ENCODE measurements at places on chromosomes 2 and 18.
A peak's percentile ranks its signal among the peaks of the same experiment; 100 is the strongest.

DNA sequence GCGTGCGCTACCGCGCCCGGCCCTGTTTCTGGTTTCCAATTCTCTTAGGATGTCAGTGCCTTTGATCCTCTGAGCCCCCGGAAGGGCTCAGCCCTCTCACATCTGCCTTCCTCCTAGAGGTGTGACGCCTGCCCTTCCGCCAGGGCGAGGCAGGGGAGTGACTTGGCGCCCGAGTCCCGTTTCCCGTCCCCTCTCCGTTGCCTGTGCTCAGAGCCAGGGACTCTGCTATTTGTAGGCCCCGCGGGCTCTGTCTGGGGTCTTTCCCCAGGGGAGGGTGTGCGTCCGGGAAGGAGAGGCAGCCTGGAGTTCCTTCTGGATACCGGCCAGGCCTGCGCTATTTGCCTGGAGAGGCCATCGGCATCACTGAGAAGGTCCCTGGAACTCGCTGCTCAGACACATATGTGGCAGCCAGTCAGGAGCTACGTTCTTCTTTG is 103.7 kb upstream of the TAF1B start:
- DNase-seq: no peak

DNA sequence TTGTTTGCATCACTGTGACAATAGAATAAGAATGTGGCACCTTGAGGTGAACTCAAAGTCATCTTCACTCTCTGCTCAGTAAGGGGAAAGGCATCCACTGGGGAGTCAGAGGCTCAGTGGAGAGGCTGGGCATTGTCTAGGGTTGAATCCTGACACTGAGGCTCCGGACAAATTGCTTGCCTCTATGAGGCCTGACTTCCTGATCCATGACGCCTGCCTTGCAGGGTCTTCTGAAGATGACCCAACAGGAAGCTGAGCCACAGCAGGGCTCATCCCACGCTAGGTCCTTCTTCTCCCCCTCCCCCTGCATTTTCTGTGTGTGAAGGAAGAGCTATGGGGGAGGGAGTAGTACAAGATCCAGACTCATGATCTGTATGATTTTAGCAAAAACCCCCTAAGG is 265.1 kb downstream of the SH3BP4 start:
- DNase-seq: no peak

DNA sequence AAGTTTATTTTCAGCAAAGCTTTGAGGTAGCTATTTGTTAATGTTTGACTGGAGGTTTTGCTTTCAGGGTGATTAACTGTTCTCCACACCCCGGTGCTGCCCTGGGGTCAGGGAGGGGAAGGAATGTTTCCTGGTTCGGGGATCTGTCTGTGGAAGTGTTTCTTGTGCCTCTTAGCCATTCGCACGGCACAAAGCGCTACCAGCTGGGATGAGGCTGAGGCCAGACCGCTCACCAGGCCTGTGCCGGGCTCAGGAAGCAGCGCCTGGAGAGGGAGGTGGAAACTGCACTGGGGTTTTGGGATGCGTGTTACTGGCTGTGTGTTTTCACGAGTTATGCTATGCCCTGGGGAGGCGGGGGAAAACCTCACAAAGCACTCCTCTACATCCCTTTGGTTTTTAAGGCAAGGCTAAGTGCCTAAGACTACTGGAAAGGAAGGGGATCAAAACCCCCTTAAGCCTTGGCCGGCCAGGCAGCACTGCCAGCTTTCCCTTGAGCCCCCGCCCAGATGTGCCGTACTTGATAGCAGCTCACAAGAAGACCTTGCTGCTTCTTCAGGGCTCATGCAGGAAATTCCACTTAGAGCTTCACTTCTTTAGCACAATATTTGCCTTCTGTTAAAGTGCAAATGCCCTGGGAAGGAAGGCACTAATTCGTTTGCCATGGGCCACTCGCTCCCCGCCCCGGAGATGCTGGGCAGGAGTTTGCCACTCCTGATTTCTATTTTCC is 65.7 kb upstream of the CNGA3 start:
- DNase-seq: peak; percentile 8

GRCh38 chr2:197782126-197782525 is 3.0 kb downstream of the BOLL start:
- DNase-seq: no peak

DNA sequence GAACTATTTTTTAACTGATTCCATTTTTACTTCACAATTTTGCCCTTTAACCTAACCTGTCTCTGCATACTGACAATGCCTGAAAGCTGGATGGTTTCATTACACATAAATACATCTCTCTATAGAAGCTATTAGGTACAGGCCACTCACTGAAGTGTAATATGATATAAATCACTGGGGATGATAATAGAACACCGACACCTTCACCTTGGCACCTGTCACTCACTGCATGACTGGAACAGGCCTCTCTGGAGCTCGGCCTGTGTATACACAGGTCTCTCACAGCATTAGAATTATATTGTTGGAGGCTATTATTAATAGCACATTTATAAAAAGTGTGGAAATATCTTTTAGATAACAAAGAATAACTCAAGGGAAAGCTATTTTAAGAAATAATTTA is 138.2 kb downstream of the TMEM131 start:
- no peak for DNase-seq

DNA sequence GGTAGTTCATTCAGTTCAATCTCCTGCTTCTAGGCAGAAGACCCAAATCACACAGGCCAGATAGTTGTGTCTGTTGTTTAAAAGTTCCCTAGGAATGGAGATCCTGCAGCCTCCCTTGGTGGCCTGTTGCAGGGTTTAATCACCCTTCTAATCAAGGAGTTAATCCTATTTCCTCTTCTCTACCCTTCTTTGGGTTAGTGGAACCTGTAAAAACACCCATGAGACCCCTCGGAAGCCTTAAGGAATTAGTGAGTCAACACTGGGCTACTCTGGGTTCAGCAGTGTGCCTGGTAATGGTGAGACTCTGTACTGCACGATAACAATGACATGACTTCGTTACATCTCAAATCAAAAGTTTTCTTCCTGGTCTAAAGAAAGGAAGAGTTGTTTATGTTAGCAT is 217.6 kb upstream of the NRP2 start:
- DNase-seq: no peak

DNA sequence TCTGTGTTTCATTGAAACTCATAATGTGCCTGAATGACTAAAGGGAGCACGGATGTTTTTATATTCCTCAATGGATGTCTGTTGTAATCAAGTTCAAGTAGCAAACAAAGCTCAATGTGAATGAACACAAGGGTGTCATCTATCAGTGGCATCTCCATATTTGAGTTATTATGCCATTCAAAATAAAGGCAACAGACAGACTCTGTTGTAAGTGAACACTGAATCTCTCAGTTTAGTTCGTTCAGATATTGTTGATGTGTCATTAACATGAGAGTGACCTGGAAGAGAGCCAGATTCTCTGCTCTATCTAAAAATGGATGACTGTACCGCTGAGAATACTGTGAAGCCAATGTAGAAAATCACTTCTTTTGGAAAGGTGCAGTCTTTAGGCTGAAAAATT is 118.7 kb downstream of the NUP35 start:
- no peak for DNase-seq

DNA sequence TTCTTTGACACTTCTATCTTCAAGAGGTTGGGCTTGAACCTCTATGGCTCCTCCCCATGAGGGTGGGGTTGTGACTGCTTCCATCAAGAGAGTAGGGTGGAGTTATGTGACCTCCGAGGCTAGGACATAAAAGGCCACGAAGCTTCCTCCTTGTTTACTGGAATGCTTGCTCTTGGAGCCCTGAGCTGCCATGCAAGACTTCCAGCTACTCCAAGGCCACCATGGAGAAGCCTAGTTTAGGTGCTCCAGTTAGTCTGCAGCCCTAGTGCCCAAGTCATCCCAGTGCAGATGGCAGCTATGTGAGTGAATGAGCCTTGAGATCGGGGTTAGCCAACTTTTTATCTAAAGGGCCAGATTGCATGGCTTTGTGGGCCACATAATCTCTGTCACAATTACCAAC is 2.4 kb upstream of the MERTK start:
- no peak for DNase-seq

GRCh38 chr2:30862054-30862651 is 54.9 kb upstream of the CAPN13 start:
- DNase-seq: peak; percentile 67

GRCh38 chr2:71696381-71696780 is 243.0 kb downstream of the DYSF start:
- DNase-seq: peak; percentile 22

DNA sequence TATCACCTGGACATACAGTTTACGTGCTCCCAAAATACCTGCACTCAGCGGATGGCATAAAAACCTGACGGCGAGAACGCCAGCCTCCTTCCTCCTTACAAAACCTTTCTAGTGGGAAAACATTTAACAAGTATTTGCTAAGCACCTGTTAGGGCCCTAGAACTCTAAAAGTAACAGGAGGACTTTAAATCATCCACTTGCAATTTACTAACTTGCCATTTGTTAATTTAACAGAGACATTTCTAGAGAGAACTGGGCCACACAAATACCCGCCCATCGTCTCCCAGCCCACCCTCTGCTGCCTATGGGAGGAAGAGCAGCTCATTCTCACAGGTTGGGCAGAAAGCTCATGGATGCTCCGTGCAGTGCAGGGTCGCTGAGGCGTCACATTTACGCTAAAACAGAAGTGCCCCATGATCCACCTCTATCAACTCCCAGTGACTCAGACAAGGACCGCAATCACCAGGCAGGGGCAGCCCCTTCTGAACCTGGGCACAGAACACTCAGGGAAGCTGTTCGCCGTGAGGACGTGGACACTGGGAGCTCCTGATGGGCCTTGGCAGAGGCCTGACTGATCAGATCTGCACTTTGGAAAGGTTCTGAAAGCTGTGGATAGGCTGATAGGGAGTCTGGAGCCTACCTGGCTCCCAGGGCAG is 106.9 kb downstream of the HDAC4 start:
- no peak for DNase-seq

GRCh38 chr2:236867441-236868260 is 218.0 kb upstream of the COPS8 start:
- no peak for DNase-seq

DNA sequence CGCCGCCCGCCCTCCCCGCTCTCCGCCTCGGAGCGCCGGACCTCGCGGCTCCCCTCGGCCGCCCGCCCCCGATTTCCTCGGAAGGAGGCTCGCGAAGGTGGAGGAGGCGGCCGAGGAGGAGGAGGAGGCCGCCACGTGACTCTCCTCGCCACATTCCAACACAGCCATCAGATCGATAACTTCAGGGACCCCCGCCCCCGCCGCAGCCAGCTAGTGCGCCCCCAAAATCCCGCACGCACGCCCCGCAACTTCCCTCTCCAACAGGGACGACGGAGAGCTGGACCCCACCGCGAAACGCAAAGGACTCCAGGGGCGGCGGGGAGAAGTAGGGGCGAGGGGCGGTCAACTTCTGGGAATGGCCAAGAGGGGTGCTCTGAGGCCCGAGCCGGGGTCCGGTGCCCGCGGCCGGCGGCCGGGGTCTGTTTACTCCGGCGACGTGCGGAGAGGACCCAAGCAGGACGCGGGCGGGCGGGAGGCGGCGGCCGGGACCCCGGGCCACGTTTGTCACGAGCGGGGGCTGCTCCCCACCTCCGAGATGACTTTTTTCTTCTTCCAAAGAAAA is 2.0 kb downstream of the ZNF521 start:
- DNase-seq: peak; percentile 86

- no peak for DNase-seq
These were observed 90.4 kb upstream of the SLC35G4 start for GRCh38 chr18:11518788-11519685.

- DNase-seq: no peak
These were observed 36.6 kb upstream of the LNPK start for GRCh38 chr2:176038694-176039093.

- no peak for DNase-seq
These were observed 856.1 kb upstream of the ID2 start for GRCh38 chr2:7825591-7826312.
